Spinal cord (tissue), 10 donors: ENCODE measurements at places on chromosomes 1 and 21. TPM values are rescaled to one million over a fixed set of nuclear protein-coding genes. Genes with fewer than 3 reads are reported as not detected.

- no peak for DNase-seq
Measured at GRCh38 chr1:1175221-1176062, 1.8 kb downstream of the TTLL10 start.

- DNase-seq = no peak
Measured at GRCh38 chr1:10767282-10767681, 29.2 kb downstream of the CASZ1 start.

Gene SLC35D1
- 15.0 TPM for total RNA-seq

GRCh38 chr1:201503397-201504176 is 3.3 kb downstream of the CSRP1 start:
- DNase-seq = no peak

GRCh38 chr1:98842241-98842640 is 162.4 kb downstream of the PLPPR5 start:
- no peak for DNase-seq

GRCh38 chr1:223350361-223350908 is 13.5 kb downstream of the SUSD4 start:
- DNase-seq = no peak

Gene DYRK3
- 10.2 TPM for total RNA-seq

- DNase-seq = no peak
Measured at GRCh38 chr1:201266774-201267173, 16.5 kb upstream of the PKP1 start.

Gene AIRE
- 0.50 TPM for total RNA-seq

DNA sequence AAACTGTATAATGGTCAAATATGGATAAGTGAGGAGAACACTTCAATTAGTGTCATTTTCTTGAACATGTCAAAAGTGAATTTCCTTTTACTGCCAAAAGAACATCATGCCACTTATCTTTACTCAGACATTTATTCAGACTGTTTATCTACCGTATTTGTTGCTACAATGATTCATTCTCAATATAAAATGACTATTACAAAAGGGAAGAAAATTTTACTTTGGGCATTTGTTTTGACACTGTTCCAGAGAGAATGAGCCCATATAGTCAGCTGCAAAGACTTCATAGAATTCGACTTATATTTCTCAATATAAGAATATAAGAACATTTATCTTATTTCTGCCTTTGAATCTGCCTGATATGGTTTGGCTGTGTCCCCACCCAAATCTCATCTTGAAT is 1699.1 kb downstream of the BRINP3 start:
- no peak for DNase-seq

DNA sequence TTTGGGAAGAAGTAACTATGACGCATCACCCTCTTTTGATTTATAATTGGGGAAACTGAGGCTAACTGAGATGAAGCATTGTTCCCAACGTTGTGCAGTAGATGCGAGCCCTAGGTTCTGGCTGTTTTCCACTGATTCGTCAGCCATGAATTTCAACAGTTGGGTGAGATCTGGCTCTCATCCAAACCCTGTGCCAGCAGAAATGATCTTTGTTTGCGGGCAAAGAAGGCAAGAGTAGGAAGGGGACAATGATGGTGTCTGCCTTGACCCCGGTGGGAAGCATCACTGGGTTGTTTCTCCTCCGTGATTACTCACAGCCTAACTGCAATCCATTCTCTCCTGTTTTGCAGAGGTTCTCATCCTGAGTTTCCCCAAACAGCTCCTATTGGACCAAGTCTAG is 142.3 kb downstream of the MIS18A start:
- no peak for DNase-seq

GRCh38 chr21:41917531-41917930 is 36.3 kb downstream of the C2CD2 start:
- DNase-seq = no peak

Gene PLA2G2D
- total RNA-seq = not detected

DNA sequence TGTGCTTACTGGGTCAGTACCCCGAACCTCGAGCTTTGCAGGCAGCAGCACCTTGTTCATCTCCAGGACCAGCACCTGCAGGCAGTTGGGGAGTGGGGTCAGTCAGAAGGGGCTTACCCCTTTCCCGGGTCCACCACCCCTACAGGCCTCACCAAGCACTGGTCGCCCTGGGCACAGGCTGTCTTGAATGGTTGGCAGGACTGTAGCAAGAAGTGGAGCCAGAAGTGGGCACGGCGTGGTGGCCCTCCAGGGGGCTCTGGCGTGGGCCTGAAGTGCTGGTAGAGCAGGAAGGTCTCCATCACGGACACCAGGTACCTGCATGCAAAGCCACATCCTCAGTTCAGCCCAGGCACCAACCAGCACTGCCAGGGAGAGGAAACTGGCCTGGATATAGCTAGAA is 5.2 kb downstream of the MAP3K6 start:
- DNase-seq = no peak

- DNase-seq = peak; percentile 58
Measured at GRCh38 chr1:218344814-218345672, at the start of gene TGFB2. Gene TGFB2 (plus strand): TSS chr1:218345336. CDS start chr1:218346702, 1,366 bp downstream.

- no peak for DNase-seq
Measured at GRCh38 chr1:12593621-12594066, 24.4 kb downstream of the DHRS3 start.

Gene CGN
- total RNA-seq = 2.4 TPM

Gene GATAD2B
- 18.7 TPM for total RNA-seq

Gene KIFAP3
- 79.7 TPM for total RNA-seq

Gene MR1
- 7.5 TPM for total RNA-seq

DNA sequence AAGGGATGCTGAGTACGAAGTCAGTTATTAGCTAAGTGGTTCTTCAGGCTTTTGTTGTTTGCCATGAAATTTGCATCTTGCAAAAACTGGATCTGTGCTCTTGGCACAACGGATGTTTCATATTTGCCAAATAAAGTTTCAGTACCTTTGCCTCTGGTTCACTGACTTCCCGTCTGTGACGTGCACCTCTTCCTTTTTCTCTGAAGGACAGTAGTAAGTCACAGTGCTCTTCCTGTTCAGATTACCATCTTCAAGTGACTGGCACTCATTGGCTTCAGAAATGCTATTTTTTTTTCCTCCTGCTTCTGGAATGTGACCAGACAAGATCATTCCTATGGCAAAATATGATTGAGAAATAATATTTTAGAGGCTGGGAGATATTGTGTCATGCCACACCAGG is 75.9 kb upstream of the GREM2 start:
- DNase-seq = no peak

Gene RGS4
- total RNA-seq = 15.5 TPM

GRCh38 chr1:201693890-201694607 is 134.9 kb upstream of the IPO9 start:
- DNase-seq = no peak

DNA sequence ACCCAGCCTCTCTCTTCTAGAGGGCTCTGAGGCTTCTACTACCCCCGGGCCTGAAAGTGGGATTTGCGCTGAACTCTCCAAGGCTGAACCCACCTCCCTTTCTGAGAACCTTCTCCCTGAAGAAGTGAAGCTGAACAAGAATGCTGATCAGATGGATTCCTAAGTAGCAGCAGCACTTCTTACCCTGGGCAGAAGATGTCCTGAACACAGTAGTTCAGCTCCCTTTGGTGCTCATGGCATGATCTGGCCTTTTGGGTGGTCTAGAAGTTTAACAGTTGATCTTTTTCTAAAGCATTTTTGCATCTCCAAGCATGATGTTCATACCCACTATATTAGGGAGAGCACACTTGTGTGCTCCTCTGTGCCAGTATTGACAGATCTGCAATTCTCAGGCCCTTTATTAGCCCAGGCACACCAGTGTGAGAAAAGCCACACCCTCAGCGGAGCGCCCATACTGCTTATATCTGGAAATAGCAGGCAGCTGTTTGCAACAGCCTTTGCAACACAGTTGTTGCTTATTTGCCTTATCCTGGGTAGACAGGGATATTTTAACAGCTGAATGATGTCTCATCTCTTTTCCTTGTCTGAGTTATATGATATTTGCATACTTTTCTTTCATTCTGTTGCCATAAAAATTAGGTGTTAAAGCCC is 34.2 kb downstream of the CNN3 start:
- no peak for DNase-seq

DNA sequence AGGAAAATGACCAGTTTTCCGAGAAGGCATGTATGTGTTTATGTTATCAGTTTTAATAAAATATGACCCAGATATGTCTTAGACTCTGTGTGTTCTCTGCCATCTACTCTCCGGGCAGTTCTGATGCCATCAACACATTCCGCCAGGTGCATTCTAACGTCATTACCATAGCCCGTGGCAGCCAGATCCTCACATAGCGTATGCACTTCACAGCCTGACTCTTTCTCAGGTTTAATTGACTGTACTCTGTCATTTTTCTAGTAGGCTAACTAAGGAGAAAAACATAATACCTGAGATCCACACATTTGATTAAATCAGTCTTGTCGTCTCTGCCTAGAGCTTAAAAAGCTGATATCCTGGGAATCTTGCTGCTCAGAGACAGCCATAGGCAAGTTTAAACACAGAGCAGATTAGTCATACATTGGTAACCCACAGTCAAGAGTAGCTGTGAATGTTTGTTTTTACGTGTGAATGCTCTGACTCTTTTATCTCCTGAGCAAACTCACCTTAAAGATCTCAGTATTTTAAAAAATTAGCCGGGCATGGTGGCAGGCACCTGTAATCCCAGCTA is 175.9 kb downstream of the GREM2 start:
- DNase-seq = no peak

Gene ITGB2
- 36.7 TPM for total RNA-seq

Gene UBE2Q1
- 41.3 TPM for total RNA-seq

Gene HCRTR1
- 3.2 TPM for total RNA-seq

Gene CD160
- 0.30 TPM for total RNA-seq

GRCh38 chr1:83499998-83500397 is 498.9 kb downstream of the TTLL7 start:
- DNase-seq = no peak

DNA sequence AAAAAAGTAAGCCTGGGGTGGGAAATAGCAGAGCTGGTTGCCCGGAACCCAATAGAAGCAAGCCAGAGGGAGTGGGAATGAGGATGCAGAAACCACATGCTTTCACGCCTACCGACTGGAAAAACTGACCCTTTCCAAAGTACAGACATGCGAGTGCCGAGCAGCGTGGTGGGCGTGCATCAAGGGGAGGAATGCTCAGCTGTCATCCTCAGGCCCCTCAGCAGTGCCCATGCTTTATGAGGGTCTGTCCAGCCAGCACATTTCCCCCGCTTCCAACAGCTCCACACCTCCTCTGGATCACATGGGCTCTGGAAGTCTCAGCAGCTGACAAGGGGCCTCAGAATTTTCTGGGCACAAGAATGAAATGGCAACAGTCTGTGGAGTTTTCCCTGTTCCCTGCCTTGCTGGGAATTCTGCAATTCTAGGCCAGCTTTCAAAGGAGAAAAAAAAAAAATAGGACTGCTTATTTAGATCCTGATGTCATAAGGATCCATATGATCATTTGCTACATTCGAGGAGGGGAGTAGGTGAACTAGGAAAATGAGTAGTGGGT is 19.1 kb upstream of the IKBKE start:
- DNase-seq = no peak
